HS-27A (cell line): ENCODE measurements at places on chromosomes 13 and 19.

GRCh38 chr13:111370570-111371535 is 50.4 kb downstream of the TEX29 start:
- DNase-seq: no peak

DNA sequence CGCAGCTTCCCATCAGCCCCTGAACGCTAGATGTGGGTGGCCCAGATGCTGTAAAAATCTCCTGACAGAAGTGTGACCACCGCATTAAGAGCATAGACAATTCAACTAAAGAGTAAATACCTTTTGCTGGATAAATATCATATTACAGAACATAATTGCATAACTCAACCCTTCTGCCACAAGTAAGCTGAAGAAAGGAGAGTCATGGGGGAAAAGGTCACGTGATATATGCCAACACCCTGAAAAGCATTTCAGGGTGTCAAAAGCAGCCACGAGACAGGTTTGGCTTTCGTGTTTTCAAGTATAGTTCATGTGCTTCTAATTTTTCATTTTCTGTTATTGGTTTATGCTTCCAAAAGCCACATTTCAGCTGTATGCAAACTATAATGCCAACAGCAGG is 71.3 kb downstream of the LHFPL6 start:
- DNase-seq: no peak

DNA sequence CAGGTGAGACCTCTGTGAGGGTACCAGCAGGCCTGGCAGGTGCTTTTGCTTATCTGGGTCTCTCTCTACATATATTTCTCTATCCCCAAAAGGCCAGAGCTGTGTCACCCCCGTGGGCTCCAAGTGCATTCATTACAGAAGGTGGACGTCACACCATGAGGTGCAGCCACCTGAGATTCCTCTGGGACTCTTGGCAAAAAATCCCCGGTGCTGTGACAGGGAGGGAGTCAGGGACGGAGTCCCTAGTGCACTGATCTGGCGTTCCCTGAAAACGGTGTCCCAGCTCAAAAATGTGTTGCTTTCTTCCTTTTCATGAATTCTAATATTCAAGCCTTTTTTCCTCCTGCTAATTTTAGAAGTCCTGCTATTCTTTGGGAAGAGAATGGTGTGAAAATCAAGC is 13.5 kb downstream of the TSHZ3 start:
- no peak for DNase-seq

DNA sequence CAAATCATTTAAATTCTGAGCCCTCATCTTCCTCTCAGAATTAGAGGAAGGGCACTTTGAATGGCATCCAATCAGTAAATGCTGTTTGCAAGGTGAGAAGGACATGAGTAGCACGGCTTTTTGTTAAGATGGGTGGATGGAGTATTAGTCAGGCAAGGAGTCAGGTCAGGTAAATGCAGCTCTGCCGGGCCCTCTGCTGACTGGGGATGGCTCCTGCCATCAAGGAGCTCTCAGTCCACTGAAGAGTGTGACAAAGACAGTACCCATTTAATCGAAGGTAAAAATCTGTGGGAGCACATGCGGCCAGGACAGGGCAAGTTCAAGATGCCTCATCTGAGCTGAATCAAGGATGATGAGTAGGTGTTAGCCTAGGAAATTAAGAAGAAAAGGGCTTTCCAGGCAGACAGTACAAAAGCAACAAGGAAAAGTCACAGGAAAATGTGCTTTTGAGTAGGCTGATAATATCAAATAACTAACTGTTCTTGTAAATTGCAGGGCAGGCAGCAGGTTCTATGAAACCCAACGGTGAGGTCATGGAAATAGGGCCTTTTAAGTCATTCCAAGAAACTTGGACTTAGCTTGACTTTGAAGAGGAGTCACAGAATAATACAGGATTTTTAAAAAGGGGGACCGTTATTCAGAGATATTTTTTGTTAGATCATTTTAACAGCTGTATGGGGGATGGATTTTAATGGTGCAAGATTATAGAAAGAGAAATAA is 670.5 kb upstream of the ARGLU1 start:
- no peak for DNase-seq

DNA sequence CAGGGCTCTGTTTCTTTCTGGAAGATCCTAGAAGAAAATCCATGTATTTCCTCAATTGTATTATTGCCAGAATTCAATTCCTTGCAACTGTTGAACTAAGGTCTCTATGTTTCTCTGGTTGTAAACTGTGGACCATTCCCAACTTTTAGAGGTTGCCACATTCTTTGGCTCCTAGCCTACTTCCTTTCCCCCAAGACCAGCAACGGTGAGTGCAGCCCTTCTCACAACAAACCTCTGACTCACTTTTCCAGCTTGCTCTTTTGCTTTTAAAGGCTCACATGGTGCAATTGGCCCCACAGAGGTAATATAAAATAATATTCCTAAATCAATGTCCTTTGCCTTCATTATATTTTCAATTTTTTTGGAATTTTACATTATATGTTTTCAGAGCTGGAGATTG is 371.3 kb downstream of the SLITRK5 start:
- no peak for DNase-seq

GRCh38 chr13:110644892-110645521 is 29.7 kb downstream of the NAXD start:
- no peak for DNase-seq

DNA sequence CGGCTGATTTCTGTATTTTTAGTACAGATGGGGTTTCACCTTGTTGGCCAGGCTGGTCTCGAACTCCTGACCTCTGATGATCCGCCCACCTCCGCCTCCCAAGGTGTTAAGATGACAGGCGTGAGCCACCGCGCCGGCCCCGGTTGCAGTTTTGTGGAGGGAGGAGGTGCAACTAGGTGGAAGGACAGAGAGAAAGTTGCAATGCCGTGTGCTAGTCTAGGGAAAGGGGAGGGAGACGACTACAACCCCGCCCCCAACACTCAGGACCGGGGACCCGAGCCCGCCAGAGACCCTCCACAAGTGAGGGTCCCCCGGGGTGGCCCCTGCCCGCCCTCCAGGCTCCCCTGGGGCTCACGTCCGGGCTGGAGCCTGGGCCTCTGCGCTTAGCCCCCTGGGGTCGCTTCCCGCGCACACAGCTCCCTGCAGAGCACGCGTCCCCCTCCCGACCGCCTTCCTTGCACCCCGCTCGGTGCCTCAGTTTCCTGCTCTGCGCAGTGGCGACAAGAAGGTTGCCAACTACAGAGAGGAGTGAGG is 1.2 kb upstream of the ARID3A start:
- no peak for DNase-seq

- DNase-seq: no peak
These were observed 659.3 kb downstream of the DIAPH3 start for GRCh38 chr13:59504407-59504806.

GRCh38 chr19:49148784-49149651 is 6.2 kb downstream of the HRC start:
- peak; percentile 92 for DNase-seq

- DNase-seq: no peak
These were observed 656 bp downstream of the PCCA start for GRCh38 chr13:100089465-100090032.
